ENCODE measurements at places on chromosomes 13 and 19.

- DNase-seq: peak; percentile 37
Measured at GRCh38 chr19:49019242-49019932, 2.5 kb upstream of the LHB start.

- no peak for DNase-seq
Measured at GRCh38 chr13:112986946-112987681, 18.1 kb downstream of the MCF2L start.

DNA sequence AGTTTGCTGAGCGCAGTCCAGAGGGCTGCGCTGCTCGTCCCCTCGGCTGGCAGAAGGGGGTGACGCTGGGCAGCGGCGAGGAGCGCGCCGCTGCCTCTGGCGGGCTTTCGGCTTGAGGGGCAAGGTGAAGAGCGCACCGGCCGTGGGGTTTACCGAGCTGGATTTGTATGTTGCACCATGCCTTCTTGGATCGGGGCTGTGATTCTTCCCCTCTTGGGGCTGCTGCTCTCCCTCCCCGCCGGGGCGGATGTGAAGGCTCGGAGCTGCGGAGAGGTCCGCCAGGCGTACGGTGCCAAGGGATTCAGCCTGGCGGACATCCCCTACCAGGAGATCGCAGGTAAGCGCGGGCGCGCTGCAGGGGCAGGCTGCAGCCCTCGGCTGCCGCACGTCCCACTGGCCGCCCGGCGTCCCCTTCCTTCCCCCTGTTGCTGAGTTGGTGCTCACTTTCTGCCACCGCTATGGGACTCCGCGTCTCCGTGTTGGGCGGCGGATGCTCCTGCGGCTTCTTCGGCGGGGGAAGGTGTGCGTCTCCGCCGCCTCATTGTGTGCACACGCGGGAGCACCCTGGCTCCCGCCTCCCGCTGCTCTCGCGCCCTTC is 772 bp downstream of the GPC6 start:
- no peak for DNase-seq

GRCh38 chr13:97855570-97856303 is 97.7 kb upstream of the IPO5 start:
- DNase-seq: no peak

GRCh38 chr13:80313668-80314256 is 27.2 kb downstream of the SPRY2 start:
- no peak for DNase-seq

DNA sequence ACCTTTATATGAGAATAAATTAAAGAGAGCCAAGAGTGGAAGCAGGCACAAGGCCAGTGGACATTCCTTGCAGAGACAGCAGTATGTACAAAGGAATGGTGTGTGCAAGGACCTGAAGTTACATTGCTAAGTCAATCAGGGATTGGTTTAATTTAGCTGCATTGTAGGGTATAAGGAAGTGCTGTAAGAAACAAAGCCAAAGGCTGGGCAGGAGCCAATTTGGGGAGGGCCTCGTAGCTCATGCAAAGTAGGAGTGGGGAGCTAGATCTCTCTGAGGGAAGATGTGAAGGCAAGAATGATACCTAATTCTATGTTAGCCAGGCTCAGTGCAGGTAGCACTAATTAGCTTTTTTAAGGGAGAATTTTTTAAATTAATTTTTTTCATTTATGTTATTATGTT is 76.7 kb downstream of the SLAIN1 start:
- no peak for DNase-seq

Measured in stimulated activated CD8-positive, alpha-beta memory T cell treated with anti-CD3 and anti-CD28 coated beads, Interleukin-4, amount 100 ng/mL, for 1 hour (primary cell).